Placental pericyte (primary cell): ENCODE measurements at places on chromosomes 5 and 9. TPM values are rescaled to one million over a fixed set of nuclear protein-coding genes. Genes with fewer than 3 reads are reported as not detected.

The GABRB2 gene
- total RNA-seq = under 0.01 and 0.43 TPM in 2 replicates

The PTGR1 gene
- total RNA-seq = 60.3 and 88.4 TPM in 2 replicates

The NELFB gene
- 44.2 and 74.0 TPM in 2 replicates for total RNA-seq

The TLX3 gene
- total RNA-seq = not detected in 2 replicates

The IL9 gene
- not detected in 2 replicates for total RNA-seq

The PCDHA7 gene
- total RNA-seq = under 0.01 and 0.29 TPM in 2 replicates
